ENCODE measurements at places on chromosomes 12 and 14. TPM values are rescaled to one million over a fixed set of nuclear protein-coding genes. Genes with fewer than 3 reads are reported as not detected.
A peak's percentile ranks its signal among the peaks of the same experiment; 100 is the strongest.

GRCh38 chr12:109822951-109823411, 10.2 kb downstream of the TRPV4 start:
- DNase-seq: peak; percentile 79

- DNase-seq: no peak
These were observed 533.7 kb upstream of the SEL1L start for GRCh38 chr14:82067221-82067875.

Gene RPS29
- 14,663 TPM for total RNA-seq

DNA sequence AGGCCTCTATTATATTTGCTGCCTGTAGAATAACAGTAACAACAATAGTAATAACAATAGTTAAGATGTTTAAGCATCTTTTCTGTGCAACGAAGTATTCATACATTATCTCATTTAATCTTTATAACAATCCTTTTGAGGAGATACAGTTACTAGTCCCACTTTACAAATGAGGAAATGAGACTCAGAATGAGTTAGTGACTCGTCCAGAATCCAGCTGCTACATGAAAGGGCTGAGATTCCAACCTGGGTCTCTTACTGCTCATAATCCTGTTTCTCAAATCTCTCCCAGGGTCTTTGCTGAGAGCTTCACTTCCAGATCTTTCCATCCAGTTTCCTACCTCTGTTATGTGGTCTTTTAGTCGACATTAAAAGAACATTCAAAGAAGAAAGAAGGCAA, 173.7 kb upstream of the TMPO start:
- DNase-seq: no peak

- DNase-seq: no peak
These were observed 13.8 kb downstream of the ASCL1 start for GRCh38 chr12:102971227-102971626.
